Natural killer cell treated with Interleukin-12 subunit alpha and Interleukin-12 subunit beta and Interleukin-15 and Interleukin-18, amount 100 ng/mL, for 72 hours (primary cell): ENCODE measurements at places on chromosomes 5 and 9. TPM values are rescaled to one million over a fixed set of nuclear protein-coding genes. Genes with fewer than 3 reads are reported as not detected.

- H3K27ac ChIP-seq = no peak overlapping the region
- no peaks in the 10 kb centered on the region for H3K27me3 ChIP-seq
- no peaks in the 10 kb centered on the region for H3K4me1 ChIP-seq
- DNase-seq = no peak
- H3K4me3 ChIP-seq = no peak overlapping the region
- H3K36me3 ChIP-seq = no peaks in the 10 kb centered on the region
These were observed 1819.8 kb downstream of the MAT2B start for GRCh38 chr5:165325221-165325620.

DNA sequence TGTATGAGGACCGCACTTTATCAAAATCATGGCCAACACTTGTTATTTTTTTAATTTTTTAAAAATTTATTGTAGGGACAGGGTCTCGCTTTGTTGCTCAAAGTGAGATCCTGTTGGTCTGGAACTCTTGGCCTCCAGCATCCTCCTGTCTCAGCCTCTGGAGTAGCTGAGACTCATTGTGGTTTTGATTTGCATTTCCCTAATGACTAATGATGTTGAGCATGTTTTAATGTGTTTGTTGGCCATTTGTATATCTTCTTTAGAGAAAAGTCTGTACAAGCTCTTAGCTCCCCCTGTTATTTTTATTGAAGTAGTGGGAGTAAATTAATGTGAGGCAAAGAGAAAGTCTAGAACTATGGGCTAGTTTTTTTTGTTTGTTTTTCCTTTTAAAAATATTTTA is 1.6 kb upstream of the RPS6 start:
- peaks cover 41% of the 10 kb centered on the region for H3K4me1 ChIP-seq
- peak overlapping the region; percentile 96 for H3K27ac ChIP-seq
- H3K27me3 ChIP-seq = peaks cover 7% of the 10 kb centered on the region
- peaks cover 41% of the 10 kb centered on the region for H3K36me3 ChIP-seq
- peak overlapping the region; percentile 91 for H3K4me3 ChIP-seq
- DNase-seq = no peak

DNA sequence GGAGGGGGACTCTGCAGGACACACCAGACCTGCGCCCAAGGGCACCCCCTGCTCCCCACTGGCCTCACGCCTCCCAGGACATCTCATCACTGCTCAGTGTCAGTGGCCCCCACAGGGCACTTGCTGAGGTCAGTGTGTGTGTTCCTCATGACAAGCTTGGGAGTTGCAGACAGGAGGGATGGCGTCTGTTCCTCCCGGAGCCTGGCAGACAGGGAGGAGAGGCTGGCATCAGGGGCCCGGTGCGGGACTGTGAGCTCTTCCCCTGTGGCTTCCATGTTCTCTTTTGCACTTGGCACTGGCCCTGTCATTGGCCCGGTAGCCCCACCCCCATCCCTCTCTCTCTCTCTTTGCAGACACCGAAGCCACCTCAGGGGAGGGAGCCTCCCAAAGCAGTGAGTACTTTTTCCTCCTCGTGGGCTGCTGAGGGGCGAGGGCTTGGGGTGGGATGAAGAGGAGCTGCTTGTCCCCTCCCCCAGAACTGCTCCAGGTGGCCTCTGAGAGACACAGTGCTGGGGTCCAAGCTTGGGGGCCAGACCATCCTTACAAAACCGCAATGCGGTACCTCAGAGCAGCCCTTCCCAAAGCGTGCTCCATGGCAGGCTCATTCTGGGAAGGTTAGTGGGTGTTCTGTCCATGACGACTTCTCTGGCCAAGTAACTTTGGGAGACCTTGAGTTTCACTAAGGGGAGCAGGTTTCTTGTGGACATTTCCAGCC is 75.7 kb downstream of the AMBP start:
- H3K27ac ChIP-seq = no peak overlapping the region
- H3K27me3 ChIP-seq = no peaks in the 10 kb centered on the region
- no peak overlapping the region for H3K4me3 ChIP-seq
- no peaks in the 10 kb centered on the region for H3K36me3 ChIP-seq
- no peaks in the 10 kb centered on the region for H3K4me1 ChIP-seq

- peaks cover 19% of the 10 kb centered on the region for H3K4me1 ChIP-seq
- peaks cover 5% of the 10 kb centered on the region for H3K36me3 ChIP-seq
- DNase-seq = no peak
- peak overlapping the region; percentile 14 for H3K27ac ChIP-seq
- H3K27me3 ChIP-seq = peaks cover 2% of the 10 kb centered on the region
These were observed 527 bp downstream of the MEF2C start for GRCh38 chr5:88882276-88883038.

- H3K27me3 ChIP-seq = peaks cover 19% of the 10 kb centered on the region
- no peaks in the 10 kb centered on the region for H3K36me3 ChIP-seq
- no peaks in the 10 kb centered on the region for H3K4me1 ChIP-seq
- no peak overlapping the region for H3K27ac ChIP-seq
- no peak for DNase-seq
- no peak overlapping the region for H3K4me3 ChIP-seq
These were observed 75.0 kb downstream of the TNC start for GRCh38 chr9:115042781-115043509.

CDH18 gene
- total RNA-seq = not detected

PRLR gene
- total RNA-seq = not detected

GRCh38 chr5:156096259-156096658 is 230.7 kb upstream of the SGCD start:
- H3K27me3 ChIP-seq = no peaks in the 10 kb centered on the region
- no peak overlapping the region for H3K4me3 ChIP-seq
- H3K36me3 ChIP-seq = no peaks in the 10 kb centered on the region
- DNase-seq = no peak
- no peak overlapping the region for H3K27ac ChIP-seq

- H3K4me1 ChIP-seq = peaks cover 57% of the 10 kb centered on the region
- H3K27me3 ChIP-seq = no peaks in the 10 kb centered on the region
- peak within 1 kb of the TSS; percentile 95 for H3K4me3 ChIP-seq
- H3K36me3 ChIP-seq = no peaks in the 10 kb centered on the region
- peak within 1 kb of the TSS; percentile 97 for H3K27ac ChIP-seq
These were observed at the start of the genes NCBP1 and TSTD2 for GRCh38 chr9:97632985-97633858. Gene NCBP1 (plus strand): TSS chr9:97633821. CDS start chr9:97633882, 61 bp downstream. Gene TSTD2 (minus strand): TSS chr9:97633368. CDS start chr9:97627562, 5,806 bp downstream.

GRCh38 chr5:64773533-64773932 is 4.8 kb downstream of the CWC27 start:
- no peak overlapping the region for H3K4me3 ChIP-seq
- no peak for DNase-seq
- no peaks in the 10 kb centered on the region for H3K27me3 ChIP-seq
- peaks cover 21% of the 10 kb centered on the region for H3K36me3 ChIP-seq
- H3K4me1 ChIP-seq = peaks cover 17% of the 10 kb centered on the region

- H3K36me3 ChIP-seq = no peaks in the 10 kb centered on the region
- DNase-seq = no peak
- no peak overlapping the region for H3K27ac ChIP-seq
- no peak overlapping the region for H3K4me3 ChIP-seq
These were observed 118.7 kb downstream of the PSD2 start for GRCh38 chr5:139914218-139914807.

- DNase-seq = no peak
- no peaks in the 10 kb centered on the region for H3K36me3 ChIP-seq
- no peak overlapping the region for H3K27ac ChIP-seq
- peaks cover 4% of the 10 kb centered on the region for H3K27me3 ChIP-seq
- no peaks in the 10 kb centered on the region for H3K4me1 ChIP-seq
These were observed 196.2 kb downstream of the HSPA4 start for GRCh38 chr5:133247881-133248624.

- H3K36me3 ChIP-seq = no peaks in the 10 kb centered on the region
- H3K27me3 ChIP-seq = peaks cover 7% of the 10 kb centered on the region
- H3K4me1 ChIP-seq = no peaks in the 10 kb centered on the region
- no peak overlapping the region for H3K4me3 ChIP-seq
- H3K27ac ChIP-seq = no peak overlapping the region
These were observed 91.2 kb downstream of the RFK start for GRCh38 chr9:76302947-76303550.

- peaks cover 5% of the 10 kb centered on the region for H3K4me1 ChIP-seq
- H3K36me3 ChIP-seq = no peaks in the 10 kb centered on the region
- no peak for DNase-seq
These were observed 50.4 kb upstream of the CDKN2AIPNL start for GRCh38 chr5:134462047-134462575.

DNA sequence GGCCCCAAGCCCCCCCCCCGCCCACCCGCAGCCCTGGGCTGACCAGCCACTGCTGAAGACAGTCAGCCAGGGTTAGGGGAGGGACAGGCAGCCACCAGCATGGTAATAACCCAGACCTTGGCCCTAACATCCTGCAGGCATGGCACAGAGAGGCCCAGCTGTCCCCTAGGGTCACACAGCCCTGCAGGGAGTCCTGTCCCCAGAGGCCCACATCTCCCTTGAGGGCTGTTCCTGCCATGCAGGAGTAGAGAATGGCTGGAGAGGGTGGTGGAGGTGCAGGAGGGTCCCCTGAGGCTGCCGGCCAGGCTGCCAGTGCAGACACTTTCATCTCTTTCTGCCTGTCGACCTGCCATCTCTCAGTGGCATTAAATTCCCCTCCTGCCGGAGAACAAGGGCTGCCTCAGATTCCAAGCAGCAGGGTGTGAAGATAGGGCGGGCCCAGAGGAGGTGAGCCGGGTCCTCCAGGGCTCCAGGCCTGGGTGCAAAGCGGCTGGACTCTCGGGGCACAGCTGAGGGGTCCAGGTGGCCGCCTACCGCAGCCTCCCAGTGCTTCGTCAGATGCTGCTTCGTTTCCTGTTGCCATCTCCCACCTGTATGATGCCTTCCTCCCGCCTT is 40.0 kb downstream of the CXXC5 start:
- H3K27me3 ChIP-seq = no peaks in the 10 kb centered on the region
- H3K27ac ChIP-seq = no peak overlapping the region
- H3K36me3 ChIP-seq = no peaks in the 10 kb centered on the region
- DNase-seq = no peak
- H3K4me1 ChIP-seq = peaks cover 39% of the 10 kb centered on the region

GRCh38 chr9:129894120-129894823 is 59.0 kb downstream of the USP20 start:
- peaks cover 21% of the 10 kb centered on the region for H3K36me3 ChIP-seq
- H3K4me1 ChIP-seq = peaks cover 62% of the 10 kb centered on the region

GRCh38 chr9:89218040-89218928 is 39.7 kb upstream of the SHC3 start:
- no peak overlapping the region for H3K4me3 ChIP-seq
- no peak for DNase-seq
- H3K4me1 ChIP-seq = no peaks in the 10 kb centered on the region
- no peaks in the 10 kb centered on the region for H3K36me3 ChIP-seq

DNA sequence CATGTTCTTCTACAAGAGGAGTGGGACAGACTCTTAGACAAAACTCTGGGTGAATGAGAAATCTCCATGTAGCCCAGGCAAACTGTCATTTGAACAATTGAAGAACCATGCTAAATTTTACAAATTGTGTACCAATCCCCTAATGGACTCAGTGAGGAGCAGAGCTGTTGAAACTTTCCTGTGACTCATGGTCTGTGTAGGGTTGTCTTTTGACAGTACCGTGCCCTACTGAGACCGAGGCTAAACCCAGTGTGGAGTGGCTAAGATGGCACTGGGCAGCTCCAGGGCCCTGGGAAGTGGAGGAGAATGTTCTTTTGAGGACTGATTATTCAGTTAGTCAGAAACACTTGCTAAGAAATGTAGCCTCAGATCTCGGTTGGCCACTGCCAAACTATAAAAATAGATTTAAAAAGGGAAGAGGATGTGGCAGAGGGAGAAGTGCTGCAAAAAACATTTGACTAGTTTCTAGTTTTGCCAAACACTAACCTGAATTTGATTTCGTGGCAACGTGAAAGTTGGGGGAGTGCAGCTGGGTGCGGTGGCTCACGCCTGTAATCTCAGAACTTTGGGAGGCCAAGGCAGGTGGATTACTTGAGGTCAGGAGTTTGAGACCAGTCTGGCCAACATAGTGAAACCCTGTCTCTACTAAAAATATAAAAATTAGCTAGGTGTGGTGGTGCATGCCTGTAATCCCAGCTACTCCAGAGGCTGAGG is 24.7 kb downstream of the POU4F3 start:
- H3K36me3 ChIP-seq = no peaks in the 10 kb centered on the region
- no peak overlapping the region for H3K27ac ChIP-seq
- no peak overlapping the region for H3K4me3 ChIP-seq

PRRX2 gene
- total RNA-seq = not detected

- peaks cover 43% of the 10 kb centered on the region for H3K27me3 ChIP-seq
- H3K36me3 ChIP-seq = no peaks in the 10 kb centered on the region
- H3K4me1 ChIP-seq = peaks cover 14% of the 10 kb centered on the region
- no peak overlapping the region for H3K27ac ChIP-seq
These were observed 6.0 kb upstream of the EFNA5 start for GRCh38 chr5:107676702-107677101.

GRCh38 chr5:173408946-173409345 is 80.7 kb upstream of the STC2 start:
- no peaks in the 10 kb centered on the region for H3K36me3 ChIP-seq
- no peak overlapping the region for H3K4me3 ChIP-seq
- H3K27me3 ChIP-seq = peaks cover 8% of the 10 kb centered on the region
- DNase-seq = no peak

MAMDC2 gene
- total RNA-seq = not detected

DNA sequence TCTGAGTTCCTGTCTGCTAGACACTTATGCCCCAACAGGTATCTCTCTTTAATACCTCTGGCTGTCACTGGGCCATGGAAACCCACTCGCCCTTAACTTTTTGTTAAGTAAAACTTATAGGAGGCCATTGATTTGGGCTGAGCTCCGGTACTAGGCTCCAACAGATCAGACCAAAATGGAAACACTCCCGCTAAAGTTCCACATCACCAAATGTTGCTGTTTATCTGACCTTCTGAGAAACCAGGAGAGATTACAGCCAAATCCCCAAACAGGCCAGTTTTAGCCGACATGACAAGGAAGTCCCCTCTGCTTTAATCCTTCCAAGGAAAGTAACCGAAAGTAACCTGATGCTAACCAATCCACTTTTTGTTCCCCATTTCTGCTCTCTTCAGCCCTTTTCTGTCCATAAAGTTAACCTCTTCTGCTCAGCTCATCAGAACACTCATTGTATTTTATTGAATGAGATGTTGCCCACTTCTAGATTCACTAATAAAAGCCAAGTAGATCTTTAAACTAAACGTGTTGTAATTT is 115.2 kb upstream of the LHFPL2 start:
- H3K36me3 ChIP-seq = no peaks in the 10 kb centered on the region
- H3K27me3 ChIP-seq = peaks cover 3% of the 10 kb centered on the region
- no peaks in the 10 kb centered on the region for H3K4me1 ChIP-seq
- H3K4me3 ChIP-seq = no peak overlapping the region

GRCh38 chr9:121453232-121453892 is 46.3 kb downstream of the GGTA1 start:
- peaks cover 9% of the 10 kb centered on the region for H3K4me1 ChIP-seq
- H3K36me3 ChIP-seq = no peaks in the 10 kb centered on the region
- H3K27me3 ChIP-seq = peaks cover 16% of the 10 kb centered on the region
- no peak for DNase-seq

CRB2 gene
- total RNA-seq = not detected

DNA sequence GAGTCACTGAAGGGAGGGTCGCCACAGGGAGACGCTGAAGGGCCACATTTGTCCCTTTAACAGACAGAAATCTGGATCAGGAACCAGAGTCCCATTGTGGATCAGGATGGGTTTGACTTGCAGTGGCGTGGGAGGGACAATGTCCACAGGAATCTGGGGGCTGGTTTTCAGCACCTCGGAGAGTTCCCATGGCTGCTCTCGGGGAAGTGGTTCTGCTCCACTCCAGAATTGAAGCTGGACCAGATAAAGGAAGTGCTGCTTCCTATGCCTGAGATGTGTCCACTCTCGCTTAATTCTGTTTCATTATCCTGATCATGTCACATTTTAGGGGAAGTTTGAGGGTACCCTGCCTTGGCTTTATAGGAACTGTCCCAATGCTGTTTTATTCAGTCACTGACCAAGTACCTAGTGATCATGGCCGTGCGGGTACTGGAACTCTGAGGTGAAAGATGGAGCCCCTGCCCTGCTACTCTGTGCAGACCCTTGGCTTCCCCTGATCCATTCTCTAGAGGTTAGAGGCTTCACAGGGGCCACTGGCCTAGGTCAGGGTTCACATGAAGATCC is 28.7 kb downstream of the ENHO start:
- H3K27me3 ChIP-seq = peaks cover 28% of the 10 kb centered on the region
- no peaks in the 10 kb centered on the region for H3K36me3 ChIP-seq
- no peaks in the 10 kb centered on the region for H3K4me1 ChIP-seq

- no peaks in the 10 kb centered on the region for H3K36me3 ChIP-seq
- H3K27ac ChIP-seq = no peak overlapping the region
- DNase-seq = peak; percentile 55
- no peak overlapping the region for H3K4me3 ChIP-seq
These were observed 51.5 kb upstream of the UBAC1 start for GRCh38 chr9:136012651-136013050.
